Fibroblast of villous mesenchyme (primary cell): ENCODE measurements at places on chromosomes 12 and 14.

DNA sequence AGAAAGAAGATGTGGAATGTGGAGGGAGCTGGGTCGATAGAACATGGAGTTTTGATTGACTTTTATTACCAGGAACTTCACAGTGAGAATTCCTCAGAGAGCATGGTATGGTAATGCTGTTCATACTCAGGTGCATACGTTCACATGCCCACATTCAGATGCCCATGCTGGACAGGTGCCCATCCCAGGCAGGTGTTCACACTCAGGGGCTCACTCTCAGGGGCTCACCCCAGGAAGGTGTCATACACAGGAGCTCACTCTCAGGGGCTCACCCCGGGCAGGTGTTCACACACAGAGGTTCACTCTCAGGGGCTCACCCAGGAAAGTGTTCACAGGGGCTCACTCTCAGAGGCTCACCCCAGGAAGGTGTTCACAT is 360.0 kb upstream of the SFSWAP start:
- DNase-seq = no peak

GRCh38 chr12:130482448-130482847 is 144.8 kb downstream of the PIWIL1 start:
- DNase-seq = no peak

- no peak for DNase-seq
These were observed 103.5 kb downstream of the RPAP3 start for GRCh38 chr12:47602325-47602724.

- peak; percentile 78 for DNase-seq
These were observed 4.9 kb downstream of the ZBTB39 start for GRCh38 chr12:57001448-57001906.

DNA sequence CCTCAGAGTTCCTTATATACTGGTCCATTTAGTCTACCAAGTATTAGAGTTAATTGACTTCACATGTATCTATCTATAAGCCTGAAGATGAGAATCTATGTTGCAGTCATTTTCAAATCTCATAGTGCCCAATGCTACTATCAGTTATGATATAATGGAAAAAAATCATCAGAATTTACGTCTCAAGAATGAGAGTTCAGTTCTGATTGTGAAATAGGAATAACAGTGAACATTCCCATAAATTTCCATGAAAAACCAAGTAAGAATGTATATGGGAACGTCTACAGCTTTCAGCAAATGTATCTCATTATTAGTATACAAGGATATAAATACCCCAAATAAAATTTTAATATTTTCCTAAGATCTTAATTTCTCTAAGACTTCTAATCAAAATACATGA is 77.2 kb downstream of the PPP1R12A start:
- DNase-seq = peak; percentile 13

GRCh38 chr12:94972795-94973194 is 30.7 kb downstream of the NDUFA12 start:
- peak; percentile 83 for DNase-seq

DNA sequence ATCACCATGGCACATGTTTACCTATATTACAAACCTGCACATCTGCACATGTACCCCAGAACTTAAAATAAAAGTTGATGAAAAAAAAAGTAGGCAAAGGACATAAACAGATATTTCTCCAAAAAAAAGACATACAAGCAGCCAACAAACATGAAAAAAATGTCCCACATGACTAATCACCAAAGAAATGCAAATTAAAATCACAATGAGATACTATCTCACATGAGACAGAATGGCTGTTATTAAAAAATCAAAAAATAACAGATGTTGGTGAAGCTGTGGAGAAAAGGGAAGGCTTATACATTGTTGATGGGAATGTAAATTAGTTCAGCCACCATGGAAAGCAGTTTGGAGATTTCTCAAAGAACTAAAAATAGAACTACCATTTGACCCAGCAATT is 68.0 kb upstream of the FAR2 start:
- peak; percentile 26 for DNase-seq

GRCh38 chr12:57842342-57843294 is 3.9 kb downstream of the CTDSP2 start:
- DNase-seq = no peak

DNA sequence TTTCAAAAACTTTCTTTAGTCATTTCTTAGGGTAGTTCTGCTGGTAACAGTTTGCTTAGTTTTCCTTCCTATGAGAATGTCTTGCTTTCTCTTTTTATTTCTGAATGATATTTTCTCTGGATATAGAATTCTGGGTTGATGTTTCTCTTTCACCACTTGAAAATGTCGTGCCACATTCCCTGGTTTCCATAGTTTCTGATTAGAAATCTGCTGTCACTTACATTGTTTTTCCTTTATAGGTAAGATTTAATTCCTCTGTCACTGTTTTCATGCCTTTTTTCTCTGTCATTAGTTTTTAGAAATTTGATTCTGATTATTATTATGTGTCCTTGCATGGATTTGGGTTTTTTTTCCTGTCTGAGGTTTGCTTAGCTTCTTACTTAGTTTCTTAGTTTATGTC is 77.3 kb upstream of the PCNX4 start:
- no peak for DNase-seq

DNA sequence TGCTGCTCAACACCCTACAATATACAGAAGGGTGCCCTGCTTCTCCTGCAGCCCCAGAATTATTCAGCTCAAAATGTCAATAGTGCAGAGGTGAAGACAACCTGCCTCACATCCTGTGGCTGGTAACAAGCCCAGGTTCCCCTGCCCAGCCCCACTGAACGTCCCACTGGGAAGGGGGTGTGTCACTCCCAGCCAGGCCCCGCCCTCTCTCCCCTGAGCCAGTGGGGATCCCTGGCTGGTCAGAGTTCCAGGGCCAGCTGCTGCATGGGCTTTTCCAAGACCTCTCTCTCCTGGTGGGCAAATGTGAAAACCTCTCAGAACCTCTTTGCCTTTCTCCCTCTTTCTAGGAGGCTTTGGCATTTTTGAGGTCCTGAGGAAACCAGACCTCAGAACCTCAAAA is 13.7 kb upstream of the LHX5 start:
- DNase-seq = no peak

DNA sequence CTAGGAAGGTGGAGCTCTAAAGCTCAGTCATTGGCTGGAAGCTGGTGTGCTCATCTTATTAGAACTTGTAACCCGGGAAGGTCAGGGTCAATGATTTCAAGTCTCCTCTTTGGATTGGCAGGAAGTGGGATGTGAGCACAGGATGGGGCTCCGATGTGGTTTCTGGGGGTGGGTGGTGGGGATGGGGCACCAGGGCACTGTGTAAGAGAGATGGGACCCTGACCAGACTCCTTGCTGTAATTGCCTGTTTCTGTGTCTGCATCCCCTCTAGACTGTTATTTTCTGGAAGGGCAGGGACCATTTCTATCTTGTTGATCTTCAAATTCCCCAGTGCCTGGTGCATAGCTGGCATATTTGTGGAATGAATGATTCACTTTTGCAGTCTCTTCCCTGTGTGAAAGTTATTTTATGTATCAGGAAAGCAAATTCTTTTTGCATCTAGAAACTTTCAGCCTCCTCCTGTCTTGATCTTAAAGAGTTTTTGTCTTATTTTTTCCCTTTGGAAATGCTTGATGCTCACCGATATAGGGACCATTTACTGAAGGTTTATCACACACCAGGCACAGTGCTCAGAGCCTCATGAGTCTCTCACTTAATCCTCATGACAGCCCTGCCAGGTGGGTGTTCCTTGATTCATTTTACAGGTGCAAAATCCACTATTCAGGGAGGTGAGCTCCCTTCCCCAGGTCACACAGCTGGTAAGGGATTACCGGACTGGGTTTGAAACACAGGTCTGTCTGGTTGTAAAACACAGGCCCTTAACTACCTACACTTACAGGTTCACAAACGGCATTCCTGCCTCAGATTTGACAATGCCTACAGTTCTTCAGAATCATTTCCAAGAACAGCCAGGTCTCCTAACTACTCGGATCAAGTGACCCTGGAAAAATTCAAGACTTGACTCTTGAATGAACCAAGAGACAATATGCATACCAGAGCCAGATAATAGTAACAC is 86.9 kb upstream of the IGF1 start:
- peak; percentile 60 for DNase-seq

DNA sequence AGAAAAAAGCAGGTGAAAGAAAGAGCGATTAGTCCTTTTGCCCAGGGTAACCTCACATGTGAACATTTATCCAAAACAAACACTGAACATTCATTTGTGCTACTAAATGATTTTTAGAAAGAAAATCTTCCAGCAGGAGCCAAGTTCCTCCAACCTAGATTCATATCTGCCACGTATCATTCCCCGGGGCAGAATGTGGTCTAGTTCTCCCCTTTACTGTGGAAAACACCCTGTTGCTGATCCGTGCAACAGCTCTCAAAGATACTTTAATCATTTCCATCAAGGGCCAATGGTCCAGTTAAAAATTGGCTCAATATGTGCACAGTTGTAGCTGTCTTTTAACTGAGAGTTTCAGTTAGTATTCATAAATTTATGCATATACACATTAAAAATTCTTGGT is 479.1 kb downstream of the ATP23 start:
- DNase-seq = peak; percentile 57

DNA sequence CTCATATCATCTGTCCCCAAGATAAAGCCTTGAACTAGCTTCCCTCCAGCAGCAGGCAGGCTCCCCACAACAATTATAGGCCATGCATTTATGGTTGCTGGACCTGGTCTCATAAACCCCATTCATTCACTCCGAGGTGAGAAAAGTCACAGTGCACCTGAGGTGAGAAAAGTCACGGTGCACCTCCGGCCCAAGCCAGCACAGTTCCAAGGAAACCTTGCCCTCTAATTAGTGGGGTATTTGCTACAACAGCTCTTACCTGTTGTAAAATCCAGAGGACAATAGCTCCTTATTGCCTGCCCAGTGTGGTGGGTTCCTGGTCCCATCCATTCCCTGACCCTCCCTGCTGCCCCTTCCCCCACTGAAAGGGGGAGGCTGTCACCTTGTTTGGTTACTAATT is 65.6 kb downstream of the FBXL14 start:
- no peak for DNase-seq

- no peak for DNase-seq
These were observed 18.1 kb upstream of the HSP90B1 start for GRCh38 chr12:103912069-103912468.

GRCh38 chr14:75280831-75281653 is 2.4 kb downstream of the FOS start:
- DNase-seq = peak; percentile 69

DNA sequence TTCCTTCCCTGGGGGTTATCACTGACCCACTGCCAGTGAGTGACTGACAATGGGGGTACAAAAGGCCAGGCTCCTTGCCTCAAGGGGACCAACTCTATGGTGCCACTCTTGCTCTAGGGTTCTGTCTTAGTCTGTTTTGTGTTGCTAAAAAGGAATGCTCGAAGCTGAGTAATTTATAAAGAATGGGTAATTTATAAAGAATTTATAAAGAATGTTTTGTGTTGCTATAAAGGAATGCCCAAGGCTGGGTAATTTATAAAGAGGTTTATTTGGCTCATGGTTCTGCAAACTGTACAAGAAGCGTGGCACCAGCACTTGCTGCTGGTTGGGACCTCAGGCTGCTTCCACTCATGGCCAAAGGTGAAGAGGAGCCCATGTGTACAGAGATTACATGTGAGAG is 15.8 kb upstream of the RASSF8 start:
- no peak for DNase-seq

- DNase-seq = no peak
These were observed 399.6 kb downstream of the ZFP36L1 start for GRCh38 chr14:68393259-68393658.
